ENCODE measurements at places on chromosomes 4 and X.

GRCh38 chr4:151661873-151662272 lies 98.9 kb downstream of the GATB start:
- DNase-seq, result no peak

DNA sequence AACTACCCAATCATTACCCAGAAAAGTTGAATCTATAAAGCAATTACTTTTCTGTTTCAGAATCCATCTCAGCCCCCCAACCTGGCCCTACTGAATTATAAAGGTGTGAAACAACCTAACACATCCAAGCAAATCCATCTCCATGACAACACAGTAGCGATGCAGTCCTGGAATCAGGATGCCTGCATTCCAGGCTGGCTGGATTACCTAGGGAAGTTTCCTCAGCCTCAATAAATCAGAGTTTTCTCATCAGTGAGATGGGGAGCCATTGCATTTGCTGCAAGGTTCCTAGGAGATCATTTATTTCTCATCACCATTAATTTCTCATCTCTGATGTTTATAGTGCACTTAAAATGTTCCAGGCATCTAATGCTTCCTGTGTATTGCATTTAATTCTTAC lies 46.0 kb downstream of the LNX1 start:
- no peak for DNase-seq

DNA sequence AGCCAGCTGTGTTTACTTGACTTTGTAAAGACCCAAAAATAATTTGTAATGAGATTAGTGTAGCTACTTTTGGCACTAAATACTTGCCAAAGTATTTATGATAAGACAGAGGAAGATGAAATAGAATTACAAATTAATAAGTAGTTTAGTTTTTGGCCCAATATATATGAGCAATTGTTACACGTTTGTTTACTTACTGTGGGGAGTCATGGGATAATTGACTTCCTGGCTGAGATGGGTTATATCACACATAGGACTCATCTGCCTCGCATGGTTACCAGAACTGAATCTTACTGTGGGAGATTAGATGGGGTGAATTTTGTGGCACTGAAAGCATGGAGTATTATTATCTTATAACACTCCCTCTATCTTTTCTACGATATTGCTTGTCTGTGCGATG lies 66.6 kb downstream of the INTS12 start:
- DNase-seq, result no peak

DNA sequence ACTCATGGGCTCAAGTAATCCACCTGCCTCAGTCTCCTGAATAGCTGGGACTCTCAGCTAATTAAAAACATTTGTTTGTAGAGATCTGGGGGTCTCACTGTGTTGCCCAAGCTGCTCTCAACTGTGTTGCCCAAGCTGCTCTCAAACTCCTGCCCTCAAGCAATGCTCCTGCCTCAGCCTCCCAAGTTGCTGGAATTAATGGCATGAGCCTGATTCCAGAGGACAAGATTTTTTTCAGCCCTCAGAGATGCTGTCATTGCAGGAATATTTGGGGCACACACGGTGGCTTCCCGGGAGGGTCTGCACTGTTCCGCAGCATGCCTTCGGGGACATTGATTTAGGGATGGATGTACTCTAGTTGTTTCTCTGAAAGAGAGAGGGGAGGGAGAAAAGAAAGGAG lies 49.7 kb downstream of the STK32B start:
- DNase-seq, result no peak

GRCh38 chrX:97854086-97854485 lies 970.4 kb downstream of the RPA4 start:
- DNase-seq, result no peak

DNA sequence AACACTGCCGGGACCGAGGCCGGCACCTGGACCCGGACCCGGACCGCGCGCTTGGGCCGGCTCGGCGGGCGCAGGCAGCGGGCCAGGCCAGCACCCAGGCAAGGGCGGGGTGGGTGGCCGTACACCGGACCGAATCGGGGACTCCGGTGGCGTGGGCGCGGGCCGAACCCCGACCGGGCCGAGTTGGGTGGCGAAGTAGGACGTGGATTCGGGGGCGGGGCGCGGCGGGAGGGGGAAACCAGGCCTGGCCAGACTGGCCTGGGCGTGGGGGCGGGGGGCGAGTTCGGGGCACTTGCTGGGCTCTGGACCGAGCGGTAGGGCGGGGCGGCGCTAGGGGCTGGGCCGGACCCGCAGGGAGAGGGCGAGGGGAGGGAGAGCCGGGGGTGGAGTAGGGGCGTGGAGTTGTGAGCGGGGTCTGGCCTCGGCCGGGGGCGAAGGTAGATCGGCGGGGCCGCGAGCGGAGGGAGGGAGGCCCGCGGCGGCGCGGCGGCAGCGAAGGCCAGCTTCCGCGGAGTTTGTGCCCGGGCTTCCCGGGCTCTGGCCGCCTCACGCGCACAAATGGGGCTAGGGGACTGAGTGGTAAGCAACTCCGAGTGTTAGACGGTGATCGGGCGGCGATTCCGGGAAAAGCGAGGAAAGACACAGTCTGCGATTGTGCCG lies 1.8 kb upstream of the BCORL1 start:
- no peak for DNase-seq

GRCh38 chrX:125210146-125210545 lies 109.5 kb upstream of the TEX13C start:
- no peak for DNase-seq

DNA sequence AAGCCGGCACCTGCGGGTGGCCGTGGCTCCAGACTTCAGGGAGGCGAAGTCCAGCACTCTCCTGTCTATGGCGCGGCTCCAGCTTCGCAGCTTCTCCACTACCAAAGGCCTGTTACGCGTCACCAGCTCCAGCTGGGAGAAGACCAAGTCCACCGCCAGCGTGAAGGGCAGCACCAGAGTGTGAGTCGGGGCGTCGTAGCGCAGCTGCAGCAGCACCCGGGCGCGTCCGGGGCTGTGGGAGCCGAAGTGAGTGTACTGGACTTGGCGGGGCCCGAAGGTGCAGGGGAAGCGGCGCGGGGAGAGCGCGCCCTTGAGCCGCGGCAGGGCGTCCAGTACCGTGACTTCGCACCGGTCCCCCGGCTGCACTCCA lies 444 bp downstream of the FREM3 start:
- no peak for DNase-seq

GRCh38 chrX:149647505-149647904 lies 15.9 kb upstream of the TMEM185A start:
- DNase-seq, result no peak

DNA sequence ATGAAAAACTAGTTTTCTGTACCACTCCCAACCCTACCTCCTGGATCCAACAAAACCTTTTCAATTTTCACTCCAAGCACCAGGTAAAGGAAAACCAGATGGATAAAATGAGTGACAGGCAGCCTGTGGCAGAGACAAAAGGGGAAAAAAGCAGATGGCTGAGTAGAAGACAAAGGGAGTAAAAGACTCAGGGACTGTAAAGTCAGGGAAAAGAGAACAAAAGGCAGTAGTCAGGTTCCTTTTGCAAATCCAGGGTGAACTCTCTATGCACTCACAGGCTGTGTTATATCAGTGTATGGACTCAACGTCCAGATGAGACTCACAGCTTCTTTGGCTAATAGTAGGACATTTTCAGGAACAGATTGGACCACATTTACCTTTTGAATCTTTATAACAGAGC lies 54.2 kb downstream of the QRFPR start:
- no peak for DNase-seq

DNA sequence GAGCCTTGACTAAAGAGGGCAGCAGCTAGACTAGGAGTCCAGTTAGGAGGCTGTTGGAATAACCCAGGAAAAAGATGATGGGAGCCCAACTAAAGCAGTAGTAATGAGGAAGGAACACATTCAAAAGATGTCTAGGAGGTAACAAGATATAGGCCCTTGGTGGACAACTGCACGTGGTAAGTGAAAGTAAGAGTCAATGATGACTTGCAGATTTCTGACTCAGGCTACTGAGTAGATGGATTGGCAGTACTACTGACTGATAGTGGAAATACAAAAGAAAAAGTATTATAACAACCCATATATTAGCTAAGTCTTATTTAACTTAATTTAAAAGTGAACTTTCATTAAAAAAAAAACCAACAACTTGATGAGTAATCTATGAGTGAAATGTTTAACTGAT lies 74.0 kb downstream of the PAK3 start:
- no peak for DNase-seq

- DNase-seq, result no peak
These were observed 64.7 kb upstream of the PLAC8 start for GRCh38 chr4:83179205-83179604.

- DNase-seq, result no peak
These were observed 106.7 kb downstream of the GPM6A start for GRCh38 chr4:175705407-175705806.

GRCh38 chrX:23855569-23855968 lies 52.2 kb downstream of the APOO start:
- no peak for DNase-seq

- DNase-seq, result no peak
These were observed 997.4 kb upstream of the PRKX start for GRCh38 chrX:4710618-4711433.

DNA sequence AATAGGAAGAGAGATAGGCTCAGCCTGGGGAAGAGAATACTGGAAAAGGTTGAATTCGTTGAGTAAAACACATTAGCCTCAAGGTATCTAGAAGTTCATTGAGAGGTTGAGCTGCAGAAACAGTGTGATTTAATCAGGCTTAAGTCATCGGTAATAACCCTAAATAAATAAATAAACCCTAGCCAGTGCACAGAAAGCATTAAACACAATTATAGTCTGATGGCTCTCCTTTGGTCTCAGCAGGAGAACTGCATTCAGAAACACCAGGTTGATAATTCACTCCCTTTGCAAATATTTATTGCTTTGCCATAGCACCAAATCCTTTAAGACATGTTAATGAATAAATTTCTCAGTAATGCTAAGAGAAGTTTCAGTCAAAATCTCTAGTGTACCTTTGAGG lies 9.6 kb downstream of the DCX start:
- DNase-seq, result no peak

- no peak for DNase-seq
These were observed 217.2 kb upstream of the NOCT start for GRCh38 chr4:138798404-138798803.

Data from T-helper 2 cell (primary cell).